Stimulated activated CD4-positive, alpha-beta T cell treated with anti-CD3 and anti-CD28 coated beads, Interleukin-4, amount 100 ng/mL, for 48 hours (primary cell): ENCODE measurements at places on chromosomes 4 and X.

GRCh38 chr4:33911959-33912358 lies 2332.4 kb downstream of the ARAP2 start:
- DNase-seq = no peak

- peak; percentile 35 for DNase-seq
Observed at GRCh38 chr4:1347410-1347864, 429 bp downstream of the UVSSA start.

- DNase-seq = no peak
Observed at GRCh38 chrX:111131572-111131971, 35.6 kb downstream of the PAK3 start.

GRCh38 chr4:96103086-96103485 lies 263.2 kb downstream of the PDHA2 start:
- DNase-seq = no peak

DNA sequence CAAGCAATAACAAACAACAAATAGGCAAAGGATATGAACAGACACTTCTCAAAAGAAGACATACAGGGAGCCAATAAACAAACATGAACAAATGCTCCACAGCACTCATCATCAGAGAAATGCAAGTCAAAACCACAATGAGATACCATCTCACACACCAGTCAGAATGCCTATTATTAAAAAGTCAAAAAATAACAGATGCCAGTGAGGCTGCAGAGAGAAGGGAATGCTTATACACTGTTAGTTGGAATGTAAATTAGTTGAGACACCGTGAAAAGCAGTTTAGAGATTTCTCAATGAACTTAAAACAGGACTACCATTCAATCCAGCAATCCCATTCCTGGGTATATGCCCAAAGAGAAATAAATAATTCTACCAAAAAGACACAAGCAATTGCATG lies 129.8 kb upstream of the MAGEB2 start:
- DNase-seq = no peak
